ENCODE measurements at places on chromosomes 3 and 15.
A peak's percentile ranks its signal among the peaks of the same experiment; 100 is the strongest.

GRCh38 chr15:41994171-41994650 is 21.9 kb upstream of the EHD4 start:
- no peak for DNase-seq

DNA sequence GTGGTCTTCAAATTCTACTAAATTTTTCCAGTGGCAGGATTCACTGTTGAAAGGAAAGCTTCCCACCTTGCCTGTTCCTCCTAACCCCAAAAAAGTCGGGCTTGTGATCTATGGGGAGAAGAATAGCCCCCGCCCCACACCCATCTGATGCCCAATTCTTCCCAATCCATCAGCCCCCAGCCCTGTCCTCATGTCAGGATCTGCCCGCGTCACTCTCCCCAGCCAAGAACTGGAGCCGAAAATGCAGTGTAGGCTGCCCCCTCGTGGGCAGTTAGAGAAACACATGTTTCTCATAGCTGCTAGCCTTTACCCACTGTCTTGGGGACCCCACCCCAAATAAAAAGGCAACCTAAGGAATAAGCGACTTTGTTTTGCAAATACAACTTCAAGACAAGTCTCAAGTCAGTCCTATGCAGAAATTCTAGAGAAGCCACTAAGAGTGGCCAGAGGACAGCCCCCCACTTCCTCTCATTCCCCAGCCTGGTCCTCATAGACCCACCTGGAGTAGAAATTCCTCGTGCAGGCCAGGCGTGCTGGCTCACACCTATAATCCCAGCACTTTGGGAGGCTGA is 13.0 kb upstream of the CSK start:
- peak; percentile 77 for DNase-seq

DNA sequence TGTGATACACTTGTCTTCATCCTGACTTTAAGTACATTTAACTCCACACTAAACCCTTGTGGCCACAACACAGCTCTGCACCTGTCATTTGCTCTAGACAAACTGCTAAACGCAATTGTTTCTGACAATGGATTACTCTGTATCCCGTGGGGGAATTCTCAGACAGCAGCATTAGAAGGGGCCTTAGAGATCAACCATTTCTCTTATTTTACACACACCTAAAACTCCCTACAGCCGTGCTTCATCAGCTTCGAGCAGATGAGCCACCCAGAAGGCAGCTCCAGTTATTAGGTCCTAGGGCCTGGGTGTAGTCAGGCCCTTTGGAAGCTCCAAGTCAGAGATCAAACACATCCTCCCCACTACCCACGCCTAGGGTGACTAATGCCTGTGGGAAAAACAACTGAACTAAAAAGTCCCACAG is 1.3 kb upstream of the IL12A start:
- peak; percentile 26 for DNase-seq

DNA sequence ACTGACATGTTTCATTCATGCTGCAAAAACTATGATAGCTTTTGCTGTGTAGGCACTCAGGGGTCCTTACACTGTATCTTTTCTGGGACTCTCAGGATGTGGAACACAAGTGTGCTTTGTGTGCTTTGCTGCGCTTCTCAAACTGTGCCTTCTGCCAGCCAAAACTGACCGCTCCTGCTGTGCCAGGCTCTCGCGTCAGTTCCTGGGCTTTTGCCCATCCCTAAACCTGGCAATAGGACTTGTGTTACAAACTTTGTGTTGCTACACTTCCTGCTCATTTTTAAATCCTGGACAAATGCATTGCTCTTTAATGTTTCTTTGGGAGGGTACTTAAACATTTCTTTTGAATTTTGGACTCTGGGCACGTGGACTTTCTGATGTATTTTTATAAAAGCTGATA is 60.3 kb downstream of the DIPK2A start:
- DNase-seq, result no peak

- no peak for DNase-seq
These were observed 552.5 kb upstream of the ROBO2 start for GRCh38 chr3:76487446-76487845.

DNA sequence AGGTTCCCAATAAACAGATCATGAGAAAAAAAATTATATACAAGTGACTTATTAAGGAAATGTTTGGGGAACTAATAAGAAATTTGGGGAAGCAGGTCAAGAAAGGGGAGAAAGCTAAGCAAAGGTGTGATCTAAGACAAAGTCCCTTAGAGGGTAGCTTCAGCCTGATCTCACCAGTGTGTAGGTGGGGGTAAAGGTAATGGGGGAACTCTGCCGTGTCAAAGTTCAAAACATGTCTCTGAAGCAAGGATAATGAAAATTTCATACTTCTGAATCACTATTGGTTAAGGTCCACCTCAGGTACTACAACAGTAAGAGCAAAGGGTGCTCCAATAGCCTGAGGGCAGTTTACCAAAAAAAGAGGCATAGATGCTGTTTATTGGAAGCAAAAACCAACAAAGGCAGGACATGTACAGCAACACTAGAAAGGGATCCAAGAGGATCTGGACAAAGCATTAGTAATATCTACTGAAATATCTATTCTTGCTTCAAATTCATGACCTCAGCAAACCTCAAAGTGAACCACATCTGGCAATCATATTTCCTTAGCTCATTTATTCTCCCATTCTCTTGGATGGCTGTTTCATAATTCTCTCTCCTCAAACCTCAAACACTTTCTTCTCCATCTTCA is 6.9 kb downstream of the ACAD11 start:
- no peak for DNase-seq

DNA sequence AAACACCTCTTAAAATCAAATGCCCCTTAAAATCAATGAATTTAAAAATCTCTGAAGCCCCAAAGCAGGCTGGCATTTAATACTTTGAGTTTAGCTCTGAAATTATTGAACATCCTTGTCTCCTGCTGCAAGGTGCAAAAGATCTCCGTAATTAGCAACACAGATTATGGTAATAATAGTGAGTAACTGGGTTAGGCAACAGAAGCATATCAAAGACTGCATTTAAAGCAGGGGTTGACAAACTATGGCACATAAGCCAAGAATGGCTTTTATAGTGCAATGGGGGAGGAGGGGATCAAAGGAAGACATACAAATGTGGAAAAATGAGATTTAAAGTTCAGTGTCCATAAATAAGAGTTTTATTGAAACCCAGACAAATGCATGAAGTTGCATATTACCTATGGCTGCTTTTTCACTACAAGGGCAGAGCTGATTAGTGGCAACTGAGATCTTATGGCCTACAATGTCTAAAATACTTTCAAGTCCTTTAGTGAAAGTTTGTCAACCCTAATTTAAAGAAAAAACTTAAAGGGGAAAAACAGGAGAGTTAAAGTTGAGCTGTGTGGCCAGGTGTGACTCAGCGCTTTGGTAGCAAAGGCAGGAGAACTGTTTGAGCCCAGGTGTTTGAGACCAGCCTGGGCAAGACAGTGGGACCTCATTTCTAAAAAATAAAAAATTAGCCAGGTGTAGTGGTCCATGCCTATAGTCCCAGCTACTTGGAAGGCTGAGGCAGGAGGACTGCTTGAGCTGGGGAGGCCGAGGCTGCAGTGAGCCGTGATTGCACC is 157.6 kb downstream of the TBL1XR1 start:
- DNase-seq, result no peak

GRCh38 chr15:74240002-74240568 is 4.0 kb downstream of the CCDC33 start:
- DNase-seq, result no peak

DNA sequence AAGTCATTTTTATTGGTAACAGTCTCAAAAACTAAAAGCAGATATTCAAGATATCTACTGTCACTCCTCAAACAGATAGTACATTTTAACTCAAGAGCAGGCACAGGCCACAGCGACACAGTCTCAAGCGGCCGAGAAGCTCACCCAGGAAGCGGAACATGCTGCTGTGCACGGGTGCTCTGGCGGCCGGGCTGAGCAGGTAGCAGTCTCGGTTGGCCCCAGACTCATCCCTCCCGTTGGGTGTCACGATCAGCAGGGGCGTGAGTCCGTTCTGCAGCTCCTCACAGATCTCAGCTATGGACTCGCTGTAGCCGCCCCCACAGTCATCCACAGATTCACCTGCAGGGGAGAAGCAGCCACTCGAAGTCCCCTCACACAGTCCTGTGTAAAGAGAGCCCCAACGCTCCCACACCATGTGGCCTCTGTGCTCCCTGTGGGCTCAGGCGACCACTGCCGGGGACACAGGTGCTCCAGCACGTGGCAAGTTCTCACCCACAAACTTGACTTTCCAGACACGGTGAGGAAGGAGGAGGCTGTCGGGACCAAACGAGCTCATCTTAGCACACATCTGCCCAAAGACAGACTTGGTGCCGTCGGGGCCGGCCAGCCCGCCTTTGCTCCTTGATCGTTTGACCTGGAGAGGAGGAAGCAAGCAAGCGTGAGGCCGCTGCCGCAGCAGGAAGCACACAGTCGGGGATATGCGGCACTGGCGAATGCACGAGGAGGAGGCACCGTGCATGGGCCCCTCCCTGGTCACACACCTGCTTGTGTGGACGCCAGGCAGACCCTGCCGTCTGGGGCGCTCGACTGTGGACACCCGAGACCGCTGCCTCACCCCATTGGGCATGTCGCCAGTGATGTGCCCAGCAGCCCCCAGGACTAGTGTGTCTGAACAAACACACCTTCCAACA is 17.7 kb upstream of the OCA2 start:
- DNase-seq, result no peak

GRCh38 chr15:85094685-85095084 is 113.0 kb downstream of the PDE8A start:
- no peak for DNase-seq

DNA sequence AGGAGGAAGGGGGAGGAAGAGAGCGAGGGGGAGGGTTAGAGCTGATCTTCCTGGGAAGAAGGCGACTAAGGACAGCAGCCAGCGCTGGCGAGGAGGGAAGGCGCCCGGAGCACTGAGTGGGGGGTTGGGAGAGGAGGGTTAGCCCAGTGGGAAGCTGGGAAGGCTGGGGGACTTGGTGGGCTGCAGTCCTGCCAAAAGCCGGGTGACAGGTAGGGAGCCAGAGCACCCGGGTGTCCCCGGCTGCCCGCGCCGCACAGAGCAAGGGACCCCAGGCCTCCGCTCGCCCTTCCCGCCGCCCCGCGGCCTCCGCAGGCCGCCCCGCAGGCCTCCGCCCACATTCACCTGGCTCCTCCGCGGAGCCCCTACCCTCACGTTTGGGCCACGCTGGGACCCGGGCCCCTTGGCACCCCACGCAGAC is 448 bp downstream of the SLC12A8 start:
- DNase-seq, result no peak

DNA sequence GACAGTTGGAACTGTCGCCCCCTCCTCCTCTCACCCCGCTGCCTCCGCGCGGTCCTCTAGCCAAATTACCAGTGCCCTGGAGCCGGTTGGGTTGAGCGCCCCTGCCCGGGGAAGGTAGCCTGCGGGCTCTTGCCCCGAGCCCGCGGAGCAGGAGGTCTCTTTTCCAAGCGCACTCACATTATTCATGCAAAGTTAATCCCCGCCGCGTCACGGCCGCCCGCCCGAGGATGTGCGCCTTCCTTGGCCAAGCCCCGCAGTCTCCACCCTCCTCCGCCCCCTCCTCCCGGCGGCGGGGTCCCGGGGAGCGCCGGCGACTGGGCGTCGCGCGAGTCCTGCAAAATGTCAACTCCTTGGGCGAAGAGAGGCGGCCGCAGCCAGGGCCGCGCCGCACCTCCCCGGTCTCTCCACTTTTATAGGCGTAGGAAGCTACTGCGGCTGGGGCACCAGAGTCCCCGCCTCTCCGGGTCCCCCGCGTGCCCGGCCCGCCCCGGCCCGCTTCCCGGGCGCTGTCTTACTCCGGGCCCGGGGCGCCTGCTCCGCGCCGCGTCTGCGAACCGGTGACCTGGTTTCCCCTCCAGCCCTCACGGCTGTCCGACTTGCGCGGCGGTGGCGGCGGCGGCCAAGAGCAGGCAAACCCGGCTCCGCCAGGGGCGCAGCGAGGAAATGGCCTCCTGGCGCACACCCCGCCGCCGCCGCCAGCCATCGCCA is at the start of gene THRB:
Gene THRB (minus strand): TSS at position 233 of the 708 bp plus-strand sequence.
- peak; percentile 22 for DNase-seq

GRCh38 chr15:35851491-35851890 is 305.5 kb upstream of the DPH6 start:
- DNase-seq, result no peak

- DNase-seq, result no peak
These were observed 7.2 kb upstream of the STAC start for GRCh38 chr3:36373084-36373483.

DNA sequence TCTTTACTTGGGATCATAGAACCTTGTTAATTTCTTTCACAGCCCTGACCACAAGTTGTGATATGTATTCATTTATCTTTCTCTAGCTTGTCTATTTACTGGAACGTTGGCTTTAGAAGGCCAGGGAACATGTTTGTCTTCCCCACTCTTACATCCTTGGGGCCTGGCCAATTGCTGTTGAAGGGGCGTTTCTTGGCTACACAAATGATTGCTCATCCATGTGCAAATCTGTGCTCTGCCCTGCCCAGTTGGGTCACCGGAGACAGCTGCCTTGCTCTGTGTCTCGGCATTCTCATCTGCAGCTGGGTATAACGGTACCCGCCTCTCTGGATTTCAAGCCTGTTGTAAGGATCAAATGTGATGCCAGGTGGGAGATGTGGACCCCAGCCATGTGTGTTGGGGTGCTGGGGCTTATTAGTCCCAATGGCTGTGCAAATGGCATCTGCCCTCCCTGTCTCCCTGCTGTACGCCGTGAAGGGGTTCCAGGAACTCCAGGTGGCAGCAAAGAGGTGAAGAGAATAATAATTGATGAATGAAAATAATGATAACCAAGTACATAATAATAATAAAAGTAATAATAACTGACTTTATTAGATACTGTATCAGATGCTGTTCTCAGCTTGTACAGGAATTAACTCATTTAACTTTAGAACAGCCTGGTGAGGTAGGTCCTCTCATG is 24.0 kb upstream of the TLE3 start:
- DNase-seq, result no peak

- no peak for DNase-seq
These were observed 815 bp downstream of the BCL2A1 start for GRCh38 chr15:79970181-79970580.

DNA sequence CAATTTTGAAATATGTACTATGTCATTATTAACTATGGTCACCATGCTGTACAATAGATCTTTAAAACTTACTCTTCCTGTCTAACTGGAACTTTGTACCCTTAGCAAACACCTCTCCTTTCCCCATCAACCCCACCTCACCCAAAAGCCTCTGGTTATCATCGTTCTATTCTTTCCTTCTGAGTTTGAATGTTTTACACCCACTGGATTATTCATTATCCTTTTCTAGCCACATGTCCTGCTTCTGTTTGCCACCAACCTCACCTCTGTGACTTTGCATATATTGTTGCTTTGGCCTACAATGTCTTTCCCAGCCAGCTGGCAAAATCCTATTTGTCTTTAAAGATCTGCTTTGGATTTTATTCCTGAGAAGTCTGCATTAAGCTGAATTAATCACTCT is 102.6 kb upstream of the TSPAN3 start:
- DNase-seq, result no peak

GRCh38 chr3:12487786-12488185 is 3.5 kb downstream of the TSEN2 start:
- no peak for DNase-seq

DNA sequence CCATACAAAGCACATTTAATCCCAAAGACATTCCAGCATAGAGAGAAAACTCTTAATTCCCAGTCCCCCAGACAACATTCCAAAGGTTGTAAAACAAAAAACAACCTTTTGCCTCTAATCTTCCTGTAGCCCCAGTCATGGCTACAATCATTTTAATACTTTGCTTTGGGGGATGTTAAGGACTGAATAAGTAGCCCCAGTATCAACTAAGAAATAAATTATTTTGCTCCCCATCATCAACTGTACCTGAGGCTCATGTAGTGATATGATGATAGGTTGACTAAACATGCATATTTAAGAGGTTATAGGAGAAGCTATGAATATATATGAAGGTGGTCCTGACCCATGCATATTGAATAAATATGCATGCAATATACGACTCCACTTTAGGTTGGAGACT is 40.6 kb downstream of the PRR20G start:
- no peak for DNase-seq

- DNase-seq, result no peak
These were observed 425.8 kb upstream of the MDFIC2 start for GRCh38 chr3:70738291-70738681.
